ENCODE measurements at places on chromosomes 5 and 9.
A peak's percentile ranks its signal among the peaks of the same experiment; 100 is the strongest.

GRCh38 chr9:135146766-135147473 lies 59.5 kb downstream of the OLFM1 start:
- DNase-seq = no peak

- no peak for DNase-seq
Measured at GRCh38 chr5:624951-625230, 12.8 kb downstream of the CEP72 start.

DNA sequence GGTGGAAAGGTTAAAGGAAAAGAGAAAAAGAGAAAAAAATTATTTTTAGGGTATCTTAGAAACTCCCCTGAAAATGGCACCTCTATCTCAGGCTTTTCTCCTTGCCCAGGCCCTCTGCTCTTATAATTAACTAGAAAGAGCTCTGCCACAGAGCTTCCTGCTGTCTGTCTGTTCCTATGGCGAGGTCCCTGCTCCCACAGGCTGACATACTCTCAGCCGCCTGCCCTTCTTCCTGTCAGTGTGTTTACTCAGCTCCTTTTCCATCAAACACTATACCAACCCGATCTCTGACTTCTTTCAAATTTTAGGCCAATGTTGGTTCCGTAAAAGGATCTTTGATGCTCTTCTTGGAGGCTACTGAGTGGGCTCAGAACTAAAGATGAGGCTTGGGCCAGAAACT lies 482.6 kb downstream of the DMAC1 start:
- DNase-seq = no peak

DNA sequence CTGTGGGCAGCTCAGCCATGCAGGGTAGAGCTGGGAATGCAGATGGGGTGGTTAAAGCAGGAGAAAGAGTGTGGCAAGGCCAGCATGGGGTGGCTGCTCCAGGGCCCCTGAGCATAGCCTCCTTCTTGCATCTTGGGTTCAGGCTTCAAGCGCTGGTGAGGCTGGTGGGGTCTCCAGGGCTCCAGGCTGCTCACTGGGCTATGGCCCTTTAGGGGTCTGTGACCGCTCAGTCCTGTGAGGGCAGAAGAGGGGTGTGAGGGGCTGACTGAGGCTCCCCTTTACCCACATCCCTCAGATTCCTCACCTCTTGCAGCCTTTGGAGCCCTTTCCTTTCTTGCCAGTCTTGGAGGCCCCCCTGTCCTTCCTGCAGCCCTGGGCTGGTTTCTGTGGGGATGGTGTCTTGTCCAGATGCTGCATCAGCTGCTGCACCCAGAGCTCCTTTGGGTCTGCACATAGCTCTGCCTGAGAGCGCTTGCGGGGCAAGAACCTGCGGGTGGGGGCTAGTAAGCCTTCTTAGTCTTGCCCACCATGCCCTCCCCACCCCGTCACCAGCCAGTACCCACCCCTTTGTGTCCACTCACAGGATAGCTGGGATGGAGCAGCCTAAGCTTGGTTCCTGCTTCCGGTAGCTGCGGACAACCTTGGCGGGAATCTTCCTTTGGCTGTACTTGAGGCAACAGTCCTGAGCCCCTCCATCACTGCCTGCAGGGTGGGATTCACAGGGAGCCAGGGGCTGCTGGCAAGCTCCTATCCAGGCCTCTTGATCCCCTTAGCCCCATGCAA lies 549 bp downstream of the CCL21 start:
- DNase-seq = no peak

- no peak for DNase-seq
Measured at GRCh38 chr5:98794414-98795080, 21.1 kb downstream of the RGMB start.

DNA sequence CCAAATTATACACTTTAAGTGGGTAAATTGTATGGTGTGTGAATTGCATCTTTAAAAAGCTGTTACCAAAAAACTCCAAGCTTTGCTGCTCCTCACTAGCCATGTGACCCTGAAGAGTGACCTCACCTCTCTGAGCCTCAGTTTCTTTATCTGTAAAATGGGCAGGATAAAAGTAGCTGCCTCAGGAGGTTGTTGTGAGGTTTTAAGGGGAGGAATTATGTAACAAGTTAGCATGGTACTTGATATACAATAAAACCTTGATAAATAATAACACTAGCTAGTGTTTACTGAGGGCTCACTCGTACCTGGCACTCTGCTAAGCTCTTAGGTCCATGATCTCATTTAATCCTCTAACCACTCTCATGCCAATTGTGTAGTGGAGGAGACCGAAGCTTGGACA lies 19.0 kb upstream of the PHF19 start:
- no peak for DNase-seq

GRCh38 chr5:141150993-141151325 lies 1.1 kb downstream of the PCDHB6 start:
- no peak for DNase-seq

DNA sequence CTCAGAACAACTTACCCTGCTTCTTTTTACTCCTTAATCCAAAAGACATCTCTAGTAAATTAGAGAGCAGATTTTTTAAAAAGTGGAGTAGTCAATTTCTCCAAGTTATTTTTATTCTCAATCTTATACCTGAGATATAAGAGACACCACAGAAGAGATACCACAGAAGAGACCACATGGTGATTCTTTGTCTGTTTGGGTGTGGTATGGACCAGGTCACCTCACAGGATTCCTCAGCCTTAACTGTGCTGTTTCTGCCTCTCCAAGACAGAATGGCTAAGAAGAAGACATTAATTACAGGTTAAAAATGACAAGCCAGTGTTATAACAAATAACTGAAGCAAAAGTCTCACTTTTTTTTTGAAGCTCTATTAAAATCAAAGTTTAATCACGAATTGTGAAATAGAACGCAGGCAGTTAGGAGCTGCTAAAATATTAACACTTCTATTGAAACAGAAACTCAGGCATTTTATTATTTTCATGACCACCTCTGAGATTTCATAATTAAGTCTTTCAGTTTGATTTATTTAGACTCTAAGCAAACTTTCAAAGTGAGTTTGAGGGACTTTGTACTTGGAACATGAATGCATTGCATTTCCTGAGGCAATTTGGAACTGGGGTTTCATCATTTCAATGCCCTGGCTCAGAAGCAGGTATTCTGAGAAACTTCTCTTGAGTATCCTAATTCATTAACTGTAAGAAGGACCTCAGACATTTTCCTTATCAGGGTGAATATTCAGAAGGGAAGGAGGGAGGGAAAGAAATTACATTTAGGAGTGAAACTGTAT lies 280.7 kb downstream of the KCTD16 start:
- no peak for DNase-seq

GRCh38 chr9:79798450-79798849 lies 226.7 kb downstream of the TLE4 start:
- DNase-seq = no peak

- DNase-seq = no peak
Measured at GRCh38 chr5:17160756-17161040, 56.7 kb upstream of the BASP1 start.

DNA sequence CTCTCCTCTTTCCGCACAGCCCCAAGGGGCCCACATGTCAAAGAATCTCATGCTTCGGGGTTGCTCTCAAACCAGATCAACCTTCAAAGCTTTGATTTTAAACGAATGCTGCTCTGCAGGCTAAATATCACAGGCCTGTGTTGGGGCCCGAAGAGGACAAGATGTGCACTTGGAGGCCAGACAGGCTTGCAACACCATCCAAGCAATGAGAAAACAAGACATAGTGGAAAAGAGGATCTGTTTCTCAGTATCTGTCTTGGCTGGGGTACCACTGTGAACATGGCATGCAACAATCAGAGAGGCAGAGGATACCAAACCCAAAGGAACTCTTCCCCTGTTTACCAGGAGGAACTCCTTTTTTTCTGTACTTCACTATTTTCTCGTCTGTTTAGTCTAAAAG lies 321.8 kb downstream of the SLIT3 start:
- no peak for DNase-seq

GRCh38 chr9:14218253-14218652 lies 95.7 kb downstream of the NFIB start:
- DNase-seq = no peak

GRCh38 chr5:54988218-54988617 lies 2.8 kb upstream of the ESM1 start:
- DNase-seq = no peak

- no peak for DNase-seq
Measured at GRCh38 chr5:138620663-138621224, 45.5 kb upstream of the HSPA9 start.

DNA sequence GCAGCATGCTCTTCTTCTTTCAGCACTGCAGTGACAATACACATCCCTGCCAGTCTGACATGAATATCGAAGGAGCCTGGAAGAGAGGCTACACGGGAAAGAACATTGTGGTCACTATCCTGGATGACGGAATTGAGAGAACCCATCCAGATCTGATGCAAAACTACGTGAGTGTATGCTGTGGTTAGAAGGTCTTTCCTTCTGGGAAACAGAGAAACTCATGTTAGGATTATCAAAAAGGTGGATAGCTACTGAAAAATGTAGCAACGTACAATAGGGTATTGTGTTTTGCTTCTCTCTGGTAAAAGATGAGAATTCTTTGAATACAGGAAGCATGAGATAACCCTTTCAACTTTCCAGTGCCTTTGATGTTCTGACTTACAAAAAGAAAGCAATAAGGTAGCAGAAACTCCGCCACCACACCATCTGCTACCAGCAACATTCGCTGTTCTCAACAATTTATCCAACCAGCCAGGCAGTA lies 133.3 kb downstream of the PCSK5 start:
- DNase-seq = peak; percentile 37

DNA sequence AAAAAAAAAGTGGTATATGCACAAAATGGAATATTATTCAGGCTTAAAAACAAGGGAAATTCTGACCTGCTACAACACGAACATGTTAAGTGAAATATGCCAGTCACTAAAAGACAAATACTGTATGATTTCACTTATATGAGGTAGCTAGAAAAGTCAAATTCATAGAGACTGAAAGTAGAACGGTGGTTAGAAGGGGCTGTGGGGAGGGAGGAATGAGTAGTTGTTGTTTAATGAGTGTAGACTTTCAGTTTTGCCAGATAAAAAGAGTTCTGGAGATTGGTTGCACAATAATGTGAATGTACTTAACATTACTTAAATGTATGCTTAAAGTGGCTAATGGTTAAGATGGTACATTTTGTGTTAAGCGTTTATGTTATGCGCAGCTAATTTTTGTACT lies 79.5 kb upstream of the IL12B start:
- no peak for DNase-seq

- peak; percentile 85 for DNase-seq
Measured at GRCh38 chr9:135908754-135909204, 1.4 kb upstream of the CAMSAP1 start.

- no peak for DNase-seq
Measured at GRCh38 chr9:102700936-102701335, 294.2 kb upstream of the CYLC2 start.

DNA sequence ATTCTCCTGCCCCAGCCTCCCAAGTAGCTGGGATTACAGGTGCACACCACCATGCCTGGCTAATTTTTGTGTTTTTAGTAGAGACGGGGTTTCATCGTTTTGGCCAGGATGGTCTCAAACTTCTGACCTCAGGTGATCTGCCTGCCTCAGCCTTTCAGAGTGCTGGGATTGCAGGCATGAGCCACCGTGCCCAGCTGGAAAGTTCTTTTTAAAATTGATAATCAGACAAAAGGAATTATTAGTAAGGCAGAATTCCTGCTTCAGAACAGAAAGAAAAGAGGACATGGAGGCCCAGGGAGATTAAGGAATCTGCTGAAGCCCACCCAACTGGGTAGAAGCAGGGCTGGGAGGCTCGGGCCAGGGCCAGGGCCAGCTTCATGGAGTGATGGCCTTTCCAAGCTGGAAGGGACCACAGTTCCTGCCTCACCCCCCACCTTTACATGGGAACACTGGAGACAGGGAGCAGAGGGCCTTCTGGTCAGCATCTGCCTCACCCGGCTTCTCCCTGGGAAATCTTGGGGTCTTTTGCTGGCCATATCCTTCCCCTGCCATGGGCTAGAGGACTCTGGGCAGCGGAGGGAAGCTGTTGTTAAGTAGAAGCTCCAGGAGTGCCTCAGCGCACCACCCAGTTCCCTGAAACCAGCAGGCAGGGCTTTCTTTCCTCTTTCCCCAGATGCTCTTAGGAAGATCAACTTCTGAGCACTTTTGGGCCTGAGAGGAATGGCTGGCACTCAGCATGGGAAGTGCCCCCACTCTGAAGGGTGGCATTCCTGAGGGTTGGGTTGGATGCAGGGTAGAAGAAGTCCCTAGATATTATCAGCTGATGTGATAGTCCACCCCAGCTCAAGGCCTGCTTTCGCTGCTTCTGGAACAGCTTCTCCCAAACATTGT lies 70.1 kb downstream of the RGS3 start:
- no peak for DNase-seq

DNA sequence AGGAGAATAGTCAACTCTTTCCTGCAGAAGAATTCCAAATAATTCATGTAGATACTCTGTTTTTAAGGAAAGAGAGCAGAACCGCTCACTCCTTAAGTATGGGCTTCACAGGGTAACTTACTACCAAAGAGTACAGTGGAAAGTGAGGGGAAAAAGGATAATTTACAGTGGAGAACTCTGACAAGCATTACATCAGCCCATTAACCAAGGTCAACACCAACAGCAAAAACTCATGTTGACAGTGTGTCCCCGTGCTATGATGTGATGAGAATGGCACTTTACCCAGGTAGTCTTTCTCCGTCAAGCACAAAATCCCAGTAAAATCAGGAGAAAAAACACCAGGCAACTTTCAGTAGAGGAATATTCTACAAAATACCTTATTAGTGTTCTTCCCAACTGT lies 104.3 kb downstream of the ADCY2 start:
- no peak for DNase-seq

- DNase-seq = no peak
Measured at GRCh38 chr9:87305151-87305550, 192.5 kb upstream of the DAPK1 start.

DNA sequence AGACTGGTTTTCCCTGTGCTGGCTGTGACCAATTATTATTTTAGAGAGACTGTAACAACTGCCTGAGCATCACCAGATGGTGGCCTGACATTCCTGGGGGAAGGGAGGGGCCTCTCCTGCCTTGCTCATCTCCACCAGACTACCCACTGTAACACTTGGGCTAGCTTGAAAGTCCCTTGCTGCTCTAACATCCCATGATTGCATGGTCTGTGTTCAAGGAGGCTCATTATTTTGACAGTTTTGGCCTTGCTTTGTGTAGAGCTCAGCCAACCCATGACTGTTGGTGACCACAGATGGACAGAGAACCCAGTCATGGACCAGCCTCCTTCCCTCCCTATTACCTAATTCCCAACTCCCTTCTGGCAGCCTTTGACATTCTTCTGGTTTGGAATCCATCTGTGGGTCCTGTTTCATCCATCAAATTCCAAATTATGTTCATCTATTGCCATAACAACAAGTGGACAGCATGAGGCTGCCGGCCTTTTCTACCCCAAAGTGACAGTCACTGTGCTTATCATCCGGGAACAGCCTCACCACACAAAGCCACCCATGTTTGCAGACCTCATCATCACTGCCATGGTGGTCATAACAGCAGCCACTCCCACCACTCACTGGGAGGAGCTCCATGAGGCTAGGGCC lies 49.0 kb upstream of the ICE1 start:
- no peak for DNase-seq

GRCh38 chr9:5195463-5195862 lies 10.0 kb upstream of the INSL6 start:
- no peak for DNase-seq
